ENCODE measurements at places on chromosomes 5 and 9.

DNA sequence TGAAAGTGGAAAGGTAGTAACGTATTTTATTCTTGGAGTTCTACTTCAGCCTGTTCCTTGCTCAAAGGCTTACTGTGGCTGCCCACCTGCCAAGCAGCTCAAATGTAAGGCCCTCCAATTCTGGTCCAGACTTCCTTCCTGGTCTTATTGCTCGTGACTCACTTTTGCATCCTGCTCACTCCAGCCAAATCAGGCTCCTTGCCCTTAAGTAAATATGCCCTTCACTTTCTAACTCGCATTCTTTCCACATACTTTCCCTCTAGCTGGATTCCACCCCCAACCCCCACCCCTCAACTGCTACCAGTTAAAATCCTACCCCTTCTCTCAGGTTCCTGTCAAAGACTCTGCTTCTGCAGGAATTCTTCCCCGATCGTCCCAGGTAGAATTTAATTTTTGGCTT lies 96.6 kb downstream of the GALNT10 start:
- DNase-seq: no peak

DNA sequence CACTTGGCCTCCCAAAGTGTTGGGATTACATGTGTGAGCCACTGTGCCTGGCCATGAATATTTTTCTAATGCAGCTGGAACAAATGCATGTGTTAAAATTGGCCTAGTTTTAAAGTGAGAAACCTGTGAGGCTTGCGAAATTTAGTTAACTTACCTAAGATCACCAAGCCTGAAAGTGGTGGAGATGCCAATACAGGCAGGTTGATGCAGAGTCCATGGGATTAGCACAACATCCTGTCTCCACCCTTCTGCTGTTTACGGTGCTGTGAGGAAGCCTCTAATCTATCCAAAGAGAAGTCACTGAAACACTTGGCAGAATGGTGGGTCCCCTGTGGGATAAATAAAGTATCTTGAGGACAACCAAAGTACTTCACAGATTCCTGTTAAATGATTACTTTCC lies 98.2 kb downstream of the PCSK5 start:
- no peak for DNase-seq

DNA sequence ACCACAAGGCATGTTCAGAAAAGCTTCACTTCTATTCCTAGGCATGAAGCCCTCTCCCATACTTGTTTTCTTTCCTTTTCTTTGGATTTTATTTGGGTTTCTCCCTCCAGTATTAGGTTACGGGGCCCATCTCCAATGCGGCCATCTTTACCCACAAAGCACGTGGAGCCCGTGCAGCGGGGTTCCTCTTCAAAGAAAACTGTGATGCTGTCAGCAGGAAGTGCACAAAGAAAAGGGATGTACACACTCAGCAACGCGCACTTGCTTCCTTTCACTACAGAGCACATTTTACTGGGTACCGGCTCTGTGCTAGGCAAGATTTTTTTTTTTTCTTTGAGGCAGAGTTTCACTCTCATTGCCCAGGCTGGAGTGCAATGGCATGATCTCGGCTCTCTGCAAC lies 106.6 kb downstream of the COL23A1 start:
- no peak for DNase-seq

DNA sequence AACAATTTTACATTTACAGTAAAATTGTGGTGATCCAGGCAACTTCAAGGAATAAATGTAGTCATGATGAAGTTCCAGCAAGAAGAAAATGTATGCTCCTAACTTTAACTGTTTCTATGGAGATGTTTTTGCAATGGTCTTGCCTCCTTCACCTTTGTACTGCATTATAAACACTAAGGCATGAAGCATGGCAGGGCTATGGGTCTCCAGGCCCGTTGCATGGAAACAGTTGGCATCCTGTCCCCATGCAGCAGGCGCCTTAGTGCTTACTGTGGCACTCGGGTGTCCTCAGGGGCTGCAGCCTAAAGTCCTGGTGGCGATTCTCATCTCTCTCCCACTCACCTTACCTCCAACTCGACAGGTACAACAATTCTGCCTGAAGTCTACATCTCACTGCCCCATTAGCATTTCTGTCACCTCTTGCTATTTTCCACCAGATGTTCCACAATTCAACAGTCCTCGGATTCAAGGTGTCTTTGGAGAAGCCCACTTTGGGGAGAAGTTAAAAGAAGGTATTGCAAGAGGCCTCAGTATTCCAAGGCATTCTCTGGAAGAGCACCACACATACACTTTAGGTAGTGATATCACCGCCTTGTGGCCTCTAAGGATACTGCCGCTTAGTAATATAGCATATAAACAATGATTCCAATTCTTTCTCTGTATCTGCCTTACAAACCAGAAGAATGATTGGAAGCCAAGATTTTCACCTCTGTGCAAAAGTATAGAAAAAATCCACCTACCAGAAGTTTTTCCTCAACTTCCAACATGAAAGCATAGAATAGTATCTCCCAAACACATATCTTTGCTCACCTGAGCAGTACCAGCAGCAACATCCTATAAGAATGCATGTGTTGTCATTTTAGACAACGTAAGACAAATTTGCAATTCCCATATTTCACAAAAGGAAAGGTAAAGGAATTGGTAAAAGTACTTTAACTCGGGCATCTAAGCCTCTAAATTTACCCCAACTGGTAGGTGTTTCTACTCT lies 5.1 kb downstream of the LIFR start:
- no peak for DNase-seq

DNA sequence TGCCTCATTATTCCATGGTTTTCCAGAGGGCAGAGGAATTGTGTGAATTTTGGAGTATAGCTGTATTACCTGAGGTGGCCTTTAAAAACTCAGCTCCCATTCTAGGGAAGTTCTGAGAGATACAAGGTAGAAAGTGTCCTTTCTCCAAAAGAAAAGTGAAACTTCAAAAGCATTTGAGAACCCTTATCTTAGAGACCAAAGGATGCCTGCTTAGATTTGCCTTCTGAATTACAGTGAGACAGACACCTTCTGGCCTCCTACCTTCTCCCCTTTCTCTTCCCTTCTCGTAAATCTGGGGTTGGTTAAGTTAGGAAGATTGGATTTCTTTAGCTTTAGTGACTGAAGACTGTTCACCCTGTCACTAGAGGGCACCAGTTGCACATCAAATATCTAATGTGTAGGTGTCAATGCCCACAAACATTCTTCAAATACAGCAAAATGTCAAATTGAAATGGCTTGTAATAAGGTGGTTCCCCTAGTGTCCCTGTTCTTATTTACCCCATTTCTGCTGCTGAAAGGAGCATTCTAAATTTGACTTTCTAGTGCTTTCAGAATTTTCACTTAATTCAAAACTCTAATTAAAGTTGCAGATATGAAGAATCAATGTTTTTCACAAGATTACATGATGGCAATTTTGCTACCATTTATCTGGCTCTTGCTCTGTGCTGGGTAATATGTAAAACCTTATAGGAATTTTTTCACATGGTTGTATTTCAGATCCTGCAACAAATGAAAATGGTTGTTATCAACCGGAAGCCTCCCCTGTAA lies 46.7 kb downstream of the PRRC1 start:
- no peak for DNase-seq

DNA sequence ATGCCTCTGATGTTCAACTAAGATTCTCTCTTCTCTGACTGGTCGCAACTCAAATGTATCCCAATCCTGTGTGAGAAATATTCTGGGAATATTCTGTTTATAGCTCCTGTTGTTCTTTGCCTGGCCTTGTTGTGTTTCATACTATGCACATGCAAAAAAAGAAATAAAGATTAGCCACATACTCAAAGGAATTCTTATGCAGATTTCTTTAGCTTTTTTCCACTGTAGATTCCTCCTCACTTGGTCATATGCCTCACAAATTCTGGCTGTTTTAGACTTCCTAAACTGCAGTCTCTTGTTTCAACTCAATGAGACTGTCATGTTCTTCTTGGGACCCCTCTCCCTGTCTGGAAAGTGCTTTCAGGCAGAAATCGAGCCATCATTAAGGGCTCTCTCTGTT lies 217.5 kb upstream of the SH3GL2 start:
- DNase-seq: no peak

DNA sequence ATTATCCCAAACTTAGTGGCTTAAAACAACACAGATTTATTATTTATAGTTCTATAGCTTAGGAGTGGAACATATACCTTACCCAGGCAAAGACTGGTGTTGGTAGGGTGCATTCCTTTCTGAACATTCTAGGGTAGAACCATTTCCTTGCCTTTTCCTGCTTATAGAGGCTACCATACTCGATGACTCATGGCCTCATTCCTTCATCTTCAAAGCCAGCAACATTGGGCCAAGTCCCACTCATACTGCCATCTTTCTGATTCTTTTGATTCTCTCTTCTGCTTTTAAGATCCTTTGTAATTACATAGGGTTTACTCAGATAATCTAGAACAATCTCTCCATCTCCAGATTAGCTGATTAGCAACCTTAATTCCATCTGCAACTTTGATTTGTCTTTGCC lies 452.7 kb upstream of the KLF4 start:
- DNase-seq: no peak

GRCh38 chr9:14356351-14357265 lies 42.7 kb upstream of the NFIB start:
- DNase-seq: no peak
